ENCODE measurements at places on chromosomes 4 and X.
A peak's percentile ranks its signal among the peaks of the same experiment; 100 is the strongest.

DNA sequence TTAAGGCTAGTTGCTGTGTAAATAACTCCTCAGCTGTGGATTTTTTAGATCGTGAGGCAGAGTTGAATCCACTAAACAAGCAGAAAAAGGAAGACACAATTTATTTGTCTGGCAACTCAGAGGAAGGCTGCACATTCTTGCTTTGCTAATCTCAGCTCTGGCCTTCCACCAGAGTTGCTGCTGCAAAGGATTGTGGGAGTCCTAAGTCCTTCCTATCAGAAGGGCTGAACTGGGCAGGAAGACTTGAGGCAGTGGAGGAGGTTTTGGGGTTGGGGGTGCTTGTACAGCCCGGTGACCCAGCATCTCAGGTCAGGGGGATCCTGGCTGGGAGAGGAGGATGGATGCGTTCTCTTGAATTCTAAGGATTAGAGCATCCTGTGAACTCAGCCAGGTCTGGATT is 11.0 kb upstream of the VSIG1 start:
- no peak for DNase-seq

DNA sequence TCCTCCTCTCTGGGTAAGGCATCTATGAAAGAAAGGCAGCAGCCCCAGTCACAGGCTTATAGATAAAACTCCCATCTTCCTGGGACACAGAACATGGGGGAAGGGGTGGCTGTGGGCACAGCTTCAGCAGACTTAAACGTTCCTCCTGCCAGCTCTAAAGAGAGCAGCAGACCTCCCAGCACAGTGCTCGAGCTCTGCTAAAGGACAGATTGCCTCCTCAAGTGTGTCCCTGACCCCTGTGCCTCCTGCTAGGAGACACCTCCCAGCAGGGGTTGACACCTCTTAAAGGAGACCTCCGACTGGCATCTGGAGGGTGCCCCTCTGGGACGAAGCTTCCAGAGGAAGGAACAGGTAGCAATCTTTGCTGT is 89.9 kb downstream of the EFHC2 start:
- DNase-seq: no peak

- DNase-seq: no peak
Measured at GRCh38 chrX:34918091-34918736, 24.4 kb upstream of the FAM47B start.

- DNase-seq: no peak
Measured at GRCh38 chrX:134743091-134743490, 84.8 kb upstream of the PLAC1 start.

DNA sequence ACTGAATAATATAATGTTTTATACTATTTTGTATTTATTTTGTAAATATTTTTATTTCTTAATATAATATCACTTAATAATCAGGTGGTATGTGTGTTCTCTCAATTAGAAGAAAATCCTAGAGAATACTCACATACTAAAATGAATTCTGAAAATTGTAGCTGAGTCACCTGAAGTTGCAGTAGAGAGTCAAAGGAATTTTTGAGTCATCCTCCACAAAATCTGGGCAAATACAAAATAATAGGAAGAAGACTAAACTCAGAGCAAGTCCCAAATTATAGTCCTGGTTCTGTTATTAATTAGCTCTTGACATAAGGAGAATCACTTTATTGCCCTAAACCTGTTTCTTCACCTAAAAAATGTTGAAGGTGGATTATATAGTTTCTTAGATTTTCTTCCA is 57.8 kb downstream of the SPATA4 start:
- no peak for DNase-seq

GRCh38 chr4:187992971-187993370 is 2.6 kb upstream of the ZFP42 start:
- no peak for DNase-seq

GRCh38 chr4:7966281-7967062 is 26.8 kb upstream of the AFAP1 start:
- no peak for DNase-seq

DNA sequence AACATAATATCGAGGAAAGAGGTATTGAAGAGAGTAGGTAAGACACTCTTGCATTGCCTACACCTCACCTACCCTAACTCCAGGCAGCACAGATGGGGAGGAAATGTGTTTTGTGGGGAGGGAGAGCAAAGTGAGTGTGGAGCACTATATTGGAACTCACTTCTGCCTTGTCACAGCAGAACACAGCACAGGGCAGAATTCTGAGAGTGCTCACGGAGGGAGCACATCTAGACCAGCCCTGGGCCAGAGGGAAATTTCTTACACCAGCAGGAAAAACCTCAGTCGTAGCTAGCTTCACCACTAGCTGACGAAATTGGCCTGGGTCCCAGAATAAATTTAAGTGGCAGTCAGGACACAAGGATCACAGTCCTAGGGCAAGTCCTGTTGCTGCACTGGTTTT is 517.3 kb downstream of the TMA16 start:
- DNase-seq: no peak

DNA sequence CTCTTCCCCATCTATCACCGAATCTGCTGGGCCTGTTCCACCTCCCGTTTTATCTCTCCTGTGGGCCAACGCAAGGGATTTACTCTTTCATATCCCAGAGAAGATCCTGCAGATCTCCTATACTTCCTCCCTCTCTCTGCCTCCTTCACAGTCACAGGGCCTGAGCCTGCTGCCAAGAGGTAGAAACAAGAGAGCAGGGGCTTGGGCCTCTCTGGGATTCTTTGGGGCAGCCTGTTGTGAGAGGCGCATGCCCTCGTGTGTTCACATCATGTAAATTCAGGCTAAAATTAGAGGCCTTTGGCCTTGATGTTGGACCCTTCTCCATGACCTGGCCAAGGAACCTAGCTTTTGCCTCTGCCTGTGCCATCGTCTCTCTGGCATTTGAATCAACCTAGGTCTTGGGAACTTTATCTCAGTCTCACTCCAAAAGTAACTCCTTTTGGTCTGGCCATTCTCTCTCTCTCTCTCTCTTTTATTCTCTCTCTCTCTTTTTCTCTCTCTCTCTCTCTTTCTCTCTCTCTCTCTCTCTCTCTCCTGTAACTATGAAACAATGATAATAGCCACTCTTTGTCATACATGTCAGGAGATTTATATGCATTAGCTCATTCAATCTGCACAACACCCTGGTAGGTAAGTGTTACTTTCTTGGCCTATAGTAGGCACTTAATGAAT is 20.0 kb upstream of the EFNB1 start:
- peak; percentile 1 for DNase-seq

DNA sequence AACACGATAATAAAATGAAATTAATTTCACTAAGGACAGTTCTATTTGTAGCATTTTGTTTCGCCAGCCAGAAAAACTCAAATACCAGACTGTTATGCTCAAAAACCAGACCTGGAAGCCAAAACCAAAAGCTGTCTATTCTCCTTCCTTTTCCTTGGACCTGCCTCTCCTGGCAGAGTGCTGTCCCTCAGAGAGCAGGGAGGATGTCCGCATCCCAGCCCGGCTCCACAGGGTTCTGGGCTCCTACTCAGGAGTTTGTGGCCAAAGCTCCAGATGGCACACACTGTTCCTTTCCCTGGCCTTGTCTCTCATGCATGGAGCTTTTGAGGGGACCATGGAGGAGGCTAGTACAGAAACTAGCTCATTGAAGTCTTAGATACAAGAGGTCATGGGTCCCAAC is 41.9 kb upstream of the C1QTNF7 start:
- no peak for DNase-seq

DNA sequence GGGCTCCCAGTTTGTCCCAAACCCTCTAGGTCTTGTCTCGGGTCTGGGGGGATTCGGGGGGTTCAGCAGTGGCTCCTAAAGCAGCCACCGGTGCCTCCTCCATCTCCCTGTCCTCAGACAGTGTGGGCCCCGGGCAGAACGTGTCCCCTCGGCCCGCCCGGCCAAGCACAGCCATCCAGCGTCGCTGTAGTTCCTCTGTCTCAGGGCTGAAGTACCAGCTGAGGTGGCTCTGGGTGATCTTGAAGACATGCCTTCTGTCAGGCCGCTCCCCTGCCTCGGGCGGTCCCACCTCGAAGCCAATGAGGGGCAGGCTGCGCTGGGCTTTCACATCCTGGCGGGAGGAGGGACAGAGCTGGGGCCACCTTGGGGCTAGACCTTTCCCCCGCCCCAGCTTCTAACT is 5.9 kb downstream of the TSR2 start:
- no peak for DNase-seq

DNA sequence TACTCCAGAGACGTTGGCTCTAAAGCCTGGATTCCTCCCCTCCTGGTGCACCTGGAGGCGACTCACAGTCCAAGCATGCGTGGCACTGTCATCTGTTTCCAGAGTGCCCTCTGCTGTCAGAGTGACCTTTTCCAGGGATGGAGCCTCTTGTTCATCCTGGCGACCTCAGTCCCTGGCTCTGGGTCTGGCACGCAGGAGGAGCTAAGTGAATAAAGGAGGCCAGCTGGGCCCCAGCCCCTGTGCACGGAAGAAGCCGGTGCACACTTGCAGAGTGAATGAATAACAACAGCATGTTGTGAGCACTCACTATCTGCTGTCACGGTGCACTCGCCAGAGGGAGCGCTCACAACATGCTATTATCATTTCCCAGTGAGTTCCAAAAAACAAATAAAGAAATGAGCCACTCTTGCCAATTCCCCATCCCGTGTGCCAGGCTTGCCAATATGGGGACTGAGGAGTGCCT is 27.8 kb upstream of the PSAPL1 start:
- DNase-seq: peak; percentile 66

DNA sequence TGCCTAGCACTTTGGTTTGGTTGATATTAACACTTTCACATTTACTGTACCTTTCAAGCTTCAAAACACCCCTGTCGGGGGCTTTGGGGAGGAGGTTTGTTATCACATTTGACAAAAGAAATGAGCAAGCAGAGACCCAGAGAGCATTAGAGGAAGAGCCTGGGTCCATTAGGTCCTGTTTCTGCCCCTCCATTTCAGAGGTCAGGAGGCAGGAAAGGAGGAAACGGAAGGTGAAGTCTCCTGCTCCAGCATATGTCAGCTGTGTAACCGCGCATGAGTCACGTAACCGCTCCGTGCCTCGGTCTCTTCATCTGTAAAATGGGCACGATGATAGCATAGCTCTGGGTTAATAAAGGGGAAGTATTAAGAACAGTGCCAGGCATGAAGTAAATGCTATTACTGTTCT is 201.9 kb upstream of the BCOR start:
- DNase-seq: no peak

DNA sequence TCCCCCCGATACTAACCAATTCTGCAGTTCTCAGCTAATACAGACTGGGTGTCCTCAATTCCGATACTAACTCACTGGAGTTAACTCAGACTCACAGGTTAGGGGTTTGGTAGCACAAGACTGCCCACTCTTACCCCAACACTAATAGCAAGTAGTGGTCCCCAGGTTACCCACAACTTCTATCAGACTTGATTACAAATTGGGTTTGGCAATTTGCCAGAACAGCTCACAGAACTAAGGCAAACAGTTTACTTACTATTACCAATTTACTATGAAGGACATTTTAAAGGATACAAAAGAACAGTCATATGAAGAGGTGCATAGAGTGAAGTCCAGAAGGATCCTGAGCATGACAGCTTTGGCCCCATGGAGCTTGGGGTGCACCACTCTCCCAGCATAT is 201.8 kb upstream of the VCX start:
- DNase-seq: no peak

GRCh38 chr4:3436048-3436797 is 5.5 kb upstream of the HGFAC start:
- no peak for DNase-seq

- no peak for DNase-seq
Measured at GRCh38 chr4:73912191-73912590, 43.0 kb downstream of the CXCL1 start.

DNA sequence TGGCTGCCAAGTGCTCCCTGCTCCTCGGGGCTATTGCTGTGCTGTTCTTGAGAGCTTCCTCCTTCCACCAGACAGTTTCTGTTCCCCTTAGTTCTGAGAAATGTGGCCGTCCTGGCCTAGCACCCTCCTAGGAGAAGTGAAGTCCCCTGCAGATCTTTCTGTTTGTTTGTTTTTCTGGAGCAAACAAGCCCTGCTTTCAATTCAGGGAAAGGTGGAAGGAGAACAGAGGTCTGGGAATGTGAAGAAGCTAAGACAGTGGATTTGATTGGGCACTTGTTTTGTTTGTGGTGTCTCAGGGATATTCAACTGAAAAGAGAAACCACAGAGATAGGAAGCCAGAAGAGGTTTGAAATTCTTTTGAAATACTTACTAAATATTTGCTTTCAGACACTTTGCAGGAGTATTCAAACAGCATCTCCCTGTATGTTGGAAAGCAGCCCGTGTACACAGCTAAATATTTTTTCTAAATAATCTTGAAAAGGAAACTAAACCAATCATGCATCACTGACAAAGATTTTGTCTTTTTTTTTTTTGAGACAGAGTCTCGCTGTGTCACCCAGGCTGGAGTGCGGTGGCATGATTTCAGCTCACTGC is 36.5 kb upstream of the PPM1K start:
- no peak for DNase-seq

GRCh38 chrX:103012945-103013344 is 51.0 kb downstream of the BEX1 start:
- DNase-seq: no peak

- peak; percentile 74 for DNase-seq
Measured at GRCh38 chr4:118224243-118224829, 128.5 kb downstream of the PRSS12 start.

DNA sequence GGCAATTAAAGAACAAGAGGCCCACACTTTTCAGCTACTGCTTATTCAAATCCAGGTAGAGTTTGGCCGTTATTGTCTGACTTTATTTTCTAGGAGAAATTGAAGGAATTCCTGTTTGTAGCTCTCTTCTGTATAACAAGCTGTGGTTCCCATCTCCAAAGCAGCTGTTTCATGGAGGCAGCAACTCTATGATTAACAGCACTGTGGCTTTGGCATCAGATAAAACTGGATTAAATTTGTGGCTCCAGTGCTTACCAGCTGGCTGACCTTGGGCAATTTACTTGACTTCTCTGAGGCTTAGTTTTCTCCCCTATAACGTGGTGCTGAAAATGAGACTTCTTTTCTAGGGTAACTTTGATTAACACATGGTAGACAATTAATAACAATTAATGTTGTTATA is 28.1 kb downstream of the SLC30A9 start:
- DNase-seq: no peak

- no peak for DNase-seq
Measured at GRCh38 chr4:15054541-15054940, 52.3 kb downstream of the CPEB2 start.

DNA sequence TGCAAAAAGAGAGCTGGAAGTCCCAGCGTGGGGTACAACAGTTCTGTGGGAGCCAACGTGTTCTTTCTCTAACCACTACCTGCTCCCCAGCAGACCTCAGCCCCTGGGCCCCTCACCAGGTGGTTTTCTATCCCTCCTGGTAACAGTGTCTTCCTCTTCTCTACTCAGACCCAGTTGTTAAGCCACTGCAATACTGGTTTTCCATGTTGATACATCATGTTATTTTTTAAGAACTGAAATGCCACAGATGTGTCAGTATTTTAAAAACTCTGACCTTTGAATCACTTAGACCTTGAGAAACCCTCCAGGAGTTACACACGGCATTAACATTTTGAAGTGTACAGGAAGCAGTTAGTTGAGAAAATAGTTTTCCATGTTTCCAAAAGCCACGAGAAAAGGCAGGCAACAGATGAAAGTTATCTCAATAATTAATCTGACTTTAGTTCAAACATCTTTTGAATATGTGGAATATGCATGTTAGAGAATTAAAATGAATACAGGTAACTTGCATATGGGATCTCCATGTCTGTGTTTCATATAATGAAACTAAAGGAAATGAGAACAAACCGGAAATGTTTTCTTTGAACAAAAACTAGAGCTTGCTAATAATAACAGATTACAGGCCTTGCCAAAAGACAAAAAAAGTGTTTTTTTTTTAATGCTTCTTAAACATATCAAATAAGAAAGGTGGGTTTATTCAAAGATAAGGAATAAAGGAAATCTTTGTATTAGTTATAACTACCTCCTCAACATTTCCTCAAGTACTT is 108.8 kb downstream of the ZNF827 start:
- no peak for DNase-seq

GRCh38 chr4:180622254-180622653 is 1620.9 kb upstream of the TENM3 start:
- no peak for DNase-seq
